Immature natural killer cell (primary cell): ENCODE measurements at places on chromosomes 12 and 14. TPM values are rescaled to one million over a fixed set of nuclear protein-coding genes. Genes with fewer than 3 reads are reported as not detected.

DNA sequence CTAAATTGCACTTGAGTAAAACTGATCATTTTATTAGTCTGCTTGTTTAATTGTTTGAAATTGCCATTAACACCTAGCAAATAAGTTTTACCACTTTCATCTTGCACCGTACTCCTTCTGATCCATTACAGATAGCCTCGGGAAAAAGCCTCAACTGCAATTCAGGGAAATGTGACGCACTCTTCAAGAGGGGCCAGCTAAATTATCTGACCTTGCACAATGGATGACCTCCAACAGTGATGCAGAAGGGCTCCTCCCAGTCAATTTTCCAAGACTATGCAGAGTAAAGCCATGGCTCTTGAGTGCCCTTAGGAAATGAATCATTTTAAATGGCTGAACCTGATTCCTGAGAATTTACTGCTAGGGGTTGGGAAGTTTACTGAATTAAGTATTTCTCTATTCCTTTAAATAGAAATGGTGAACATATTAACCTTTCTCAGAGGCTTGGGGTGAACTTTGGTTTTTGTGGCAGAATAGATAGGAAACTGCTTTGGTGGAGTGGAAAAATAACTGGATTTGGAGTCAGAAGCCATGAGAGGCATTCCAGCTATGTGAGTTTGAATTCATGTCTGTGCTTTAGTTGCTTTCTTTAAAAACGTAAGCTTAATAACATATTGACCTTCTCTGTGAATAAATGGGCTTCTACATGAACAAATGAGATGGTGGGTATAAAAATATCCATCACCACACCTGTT is 64.8 kb upstream of the OVCH1 start:
- no peak for DNase-seq

DNA sequence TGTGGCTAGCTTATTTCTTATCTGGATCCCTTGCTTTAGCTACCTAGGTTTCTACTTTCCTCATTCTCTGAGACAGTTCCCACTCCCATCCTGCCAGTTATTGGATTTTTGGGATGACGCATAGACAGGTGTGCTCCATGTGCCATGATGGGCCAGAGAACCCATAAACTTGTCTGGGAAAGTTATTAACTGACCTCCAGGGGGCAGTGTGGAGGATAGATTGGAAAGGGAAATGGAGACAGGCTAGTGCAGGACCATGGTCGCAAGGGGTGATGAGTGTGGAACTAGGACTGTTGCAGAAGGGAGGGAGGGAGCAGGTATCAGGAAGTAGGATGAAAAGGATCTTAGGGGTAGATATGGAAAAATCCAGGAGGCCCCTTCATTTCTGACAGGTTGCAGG is 80.3 kb downstream of the ESRRB start:
- no peak for DNase-seq

- no peak for DNase-seq
These were observed 48.3 kb downstream of the NFKBIA start for GRCh38 chr14:35355981-35356841.

GRCh38 chr12:88308825-88309224 is 166.7 kb downstream of the TMTC3 start:
- DNase-seq, result no peak

DNA sequence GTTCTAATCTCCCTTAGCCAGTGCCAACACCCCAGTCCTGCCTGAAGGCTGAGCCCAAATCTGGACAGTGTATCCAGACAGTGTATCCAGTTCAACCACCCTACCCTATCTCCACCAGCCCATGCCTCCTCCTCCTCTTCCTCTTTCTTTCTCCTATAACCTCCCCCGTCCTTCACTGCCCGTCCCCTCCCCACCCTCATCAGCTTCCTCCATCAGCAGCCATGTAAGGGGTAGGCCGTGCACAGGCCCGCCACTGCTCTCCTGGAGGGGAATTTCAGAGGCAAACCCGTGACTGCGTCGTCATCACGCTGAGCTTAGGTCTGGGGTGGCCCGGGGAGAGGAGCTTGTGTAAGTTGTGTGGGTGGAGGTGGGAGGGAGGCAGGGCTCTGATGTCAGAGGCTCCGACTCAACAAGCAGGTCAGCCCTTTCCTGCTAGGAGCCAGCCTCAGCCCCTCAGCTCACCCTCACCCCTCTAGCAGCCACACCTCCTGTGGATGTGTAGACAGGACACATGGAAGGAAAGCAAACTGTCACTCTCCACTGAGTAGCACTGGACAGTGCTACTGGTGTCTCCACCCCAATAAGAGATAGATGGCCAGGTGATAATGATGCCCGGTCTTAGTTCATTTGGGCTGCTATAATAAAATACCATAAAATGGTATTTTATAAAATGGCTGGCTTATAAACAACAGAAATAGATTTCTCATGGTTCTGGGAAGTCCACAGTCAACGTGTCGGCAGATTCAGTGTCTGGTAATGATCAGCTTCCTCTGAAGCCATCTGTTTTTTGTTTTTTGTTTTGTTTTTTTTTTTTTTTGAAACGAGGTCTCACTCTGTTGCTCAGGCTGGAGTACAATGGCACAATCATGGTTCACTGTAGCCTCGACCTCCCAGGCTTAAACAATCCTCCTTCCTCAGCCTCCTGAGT is 50.5 kb downstream of the IRF2BPL start:
- DNase-seq, result peak; percentile 78

- DNase-seq, result no peak
These were observed 215.0 kb downstream of the PRKD1 start for GRCh38 chr14:29712601-29713000.

GRCh38 chr14:63510538-63510937 is 32.6 kb downstream of the PPP2R5E start:
- DNase-seq, result peak; percentile 57

GRCh38 chr12:20194171-20194570 is 174.2 kb upstream of the PDE3A start:
- no peak for DNase-seq

RASSF9 gene
- not detected for polyA plus RNA-seq
